ENCODE measurements at places on chromosomes 7 and 10.

GRCh38 chr10:12055732-12056131 lies 13.0 kb upstream of the DHTKD1 start:
- no peak for DNase-seq

GRCh38 chr10:132151286-132151950 lies 35.3 kb upstream of the DPYSL4 start:
- DNase-seq: no peak

- no peak for DNase-seq
These were observed 47.5 kb downstream of the INHBA start for GRCh38 chr7:41655426-41655825.

GRCh38 chr7:32462977-32463376 lies 27.2 kb downstream of the LSM5 start:
- no peak for DNase-seq

GRCh38 chr7:150936018-150936417 lies 42.1 kb downstream of the KCNH2 start:
- no peak for DNase-seq

DNA sequence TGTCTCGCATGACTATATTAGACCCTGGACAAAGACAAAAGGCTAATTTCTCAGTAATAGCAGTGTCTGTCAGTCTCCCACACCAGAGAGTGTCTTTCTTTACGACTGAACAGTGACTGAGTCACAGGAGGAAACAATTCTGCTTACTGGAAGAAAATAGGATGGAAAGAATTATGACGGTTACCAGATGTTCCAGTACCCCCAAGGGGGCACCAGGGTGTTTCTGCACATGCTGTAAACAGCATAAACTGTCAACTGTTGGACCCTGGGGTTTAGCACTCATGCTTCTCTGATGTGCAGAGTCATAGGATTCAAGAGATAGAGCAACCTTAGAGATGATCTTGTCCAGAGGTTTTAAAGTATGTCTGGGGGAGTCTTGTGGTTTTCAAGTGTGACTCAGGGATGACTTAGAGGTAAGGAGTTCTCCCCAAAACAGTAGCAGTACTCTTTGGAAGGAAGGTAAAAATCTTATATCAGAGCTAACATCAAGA lies 291.7 kb downstream of the THSD7A start:
- no peak for DNase-seq

Data from stimulated activated CD8-positive, alpha-beta memory T cell treated with anti-CD3 and anti-CD28 coated beads, Interleukin-7, amount 100 ng/mL, for 48 hours (primary cell).